ENCODE measurements at places on chromosomes 5 and 9.

DNA sequence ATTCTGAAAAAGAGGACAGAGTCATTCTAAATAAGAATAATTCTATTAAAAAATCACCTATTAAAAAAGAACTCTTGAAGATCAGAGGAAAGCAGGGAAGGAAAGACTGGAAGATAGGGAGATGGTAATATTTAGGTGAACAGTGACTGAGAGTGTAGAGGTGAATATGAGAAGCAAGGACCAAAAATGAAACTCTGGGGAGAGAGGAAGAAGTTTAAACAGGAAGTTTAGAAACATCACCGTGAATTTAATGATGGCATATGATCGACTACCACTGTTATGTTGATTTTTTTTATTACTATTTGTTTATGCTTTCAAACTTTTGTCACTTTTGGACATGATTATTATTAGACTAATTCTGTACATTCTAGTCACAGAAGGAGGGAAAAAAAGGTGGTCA is 1.7 kb upstream of the SPINK6 start:
- no peak for ATAC-seq

DNA sequence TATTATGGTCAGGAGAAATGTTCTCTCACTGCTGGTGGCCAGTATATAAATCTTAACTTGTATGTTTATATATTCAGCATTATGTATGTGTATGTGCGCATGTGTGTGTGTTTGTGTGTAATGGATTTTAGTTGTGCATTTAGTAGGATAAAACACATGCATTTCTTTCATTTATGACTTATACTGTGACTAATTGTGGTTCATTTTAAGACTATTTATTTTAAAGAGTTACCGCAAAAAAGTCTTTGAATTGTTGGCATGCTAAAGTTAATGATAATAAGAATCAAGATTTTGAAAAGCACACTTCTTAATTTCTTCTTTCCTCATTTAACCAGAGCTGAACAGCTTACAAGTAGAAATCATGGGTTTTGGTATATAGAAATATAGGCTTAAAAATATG is 60.9 kb downstream of the RAI14 start:
- no peak for ATAC-seq

GRCh38 chr5:126613941-126614592 is 13.3 kb downstream of the PHAX start:
- ATAC-seq = no peak

DNA sequence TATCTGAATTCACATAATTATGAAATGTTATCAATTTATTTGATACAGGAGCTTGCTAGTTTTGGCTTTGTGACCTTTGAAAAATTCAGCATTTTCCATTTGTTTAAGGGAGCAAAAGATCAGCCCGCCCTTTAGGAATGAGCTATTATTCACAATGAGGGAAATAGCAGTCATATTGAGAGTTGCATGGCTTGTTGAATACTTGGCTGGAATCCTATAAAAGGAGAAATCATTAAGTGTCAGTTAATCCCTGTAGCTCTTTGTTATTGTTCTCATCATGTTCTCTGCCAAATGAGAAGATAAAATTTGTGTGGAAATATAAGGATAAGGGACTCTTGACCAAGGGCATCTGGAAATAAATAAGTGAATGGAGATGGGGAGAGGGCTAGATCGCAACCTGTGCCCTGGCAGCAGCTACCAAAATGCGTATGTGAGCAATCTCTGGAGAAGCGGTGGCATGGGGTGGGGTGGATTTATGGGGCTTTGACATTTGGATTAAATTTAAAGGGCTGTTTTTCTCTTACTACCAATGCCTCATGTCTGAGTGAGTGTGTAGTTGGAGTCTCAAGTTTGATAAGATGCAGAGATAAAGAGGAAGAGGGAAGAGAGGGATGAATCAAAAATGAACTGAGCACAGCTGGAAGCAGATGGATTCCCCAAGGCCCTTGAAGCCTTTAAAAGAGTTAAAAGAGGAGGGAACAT is 237.6 kb downstream of the NNT start:
- no peak for ATAC-seq

DNA sequence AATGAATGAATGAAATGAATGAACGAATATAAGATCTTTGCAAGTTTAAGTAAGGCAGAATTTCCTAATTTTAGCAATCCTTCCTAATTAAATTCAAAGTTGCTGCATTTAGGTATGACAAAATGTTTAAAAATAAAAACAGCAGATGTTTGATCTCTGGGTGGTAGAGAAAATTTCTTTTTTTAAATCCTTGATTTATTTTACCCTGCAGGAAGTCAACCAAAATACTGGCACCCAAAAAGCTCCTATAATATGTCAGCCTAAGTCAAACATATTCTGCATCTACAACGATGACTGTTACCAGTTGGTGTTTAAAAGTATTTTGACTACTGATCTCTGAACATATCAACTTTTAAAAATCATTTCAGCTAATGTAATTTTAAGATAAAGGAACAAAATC is 58.4 kb downstream of the TTC39B start:
- no peak for ATAC-seq

DNA sequence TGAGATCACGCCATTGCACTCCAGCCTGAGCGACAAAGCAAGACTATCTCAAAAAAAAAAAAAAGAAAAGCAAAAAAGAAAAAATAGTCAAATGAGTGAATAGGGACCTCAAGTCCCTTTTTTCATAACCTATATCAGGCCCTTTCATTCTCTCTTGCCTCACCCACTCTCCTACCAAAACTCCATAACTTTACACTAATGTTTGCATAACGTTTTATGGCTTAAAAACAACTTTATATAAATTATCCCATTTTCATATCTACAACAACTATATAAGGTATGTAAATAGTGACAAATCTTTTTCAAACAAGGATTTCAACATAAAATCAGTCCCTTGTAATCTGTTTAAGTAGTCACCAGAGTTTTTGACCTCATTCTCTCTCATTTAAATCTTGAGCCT is 56.9 kb upstream of the PIP5K1B start:
- no peak for ATAC-seq

Measured in activated T-helper 17 cell treated with anti-CD3 and anti-CD28 coated beads, Interleukin-2, amount 50 U/mL, for 72 hours (primary cell).